ENCODE measurements at places on chromosomes 11 and 22. TPM values are rescaled to one million over a fixed set of nuclear protein-coding genes. Genes with fewer than 3 reads are reported as not detected.

GRAP2 gene
- total RNA-seq = 0.97 TPM

JAML gene
- total RNA-seq = 2.4 TPM

KCNC1 gene
- total RNA-seq = 0.41 TPM

DNA sequence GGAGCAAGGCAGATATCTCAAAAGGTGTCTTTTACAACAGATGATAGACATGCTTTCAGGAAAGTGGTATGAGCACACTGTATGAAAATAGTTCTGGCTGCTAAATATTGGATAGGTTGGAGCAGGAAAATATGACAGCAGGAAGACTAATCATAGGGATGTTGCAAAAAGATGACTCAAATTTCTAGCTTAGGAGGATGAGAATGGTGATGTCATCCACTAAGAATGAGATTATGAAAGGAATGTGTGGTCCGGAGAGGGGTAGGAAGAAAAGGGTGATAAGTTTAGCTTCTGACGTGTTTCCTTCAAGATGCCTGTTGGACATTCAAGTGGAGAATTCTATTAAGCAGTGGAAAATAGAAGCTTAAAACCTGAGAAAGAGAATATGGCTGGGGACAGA is 46.4 kb downstream of the RCN1 start:
- H3K4me3 ChIP-seq = no peak overlapping the region
- no peaks in the 10 kb centered on the region for H3K27me3 ChIP-seq
- H3K4me1 ChIP-seq = no peaks in the 10 kb centered on the region
- no peak for DNase-seq
- no peaks in the 10 kb centered on the region for H3K36me3 ChIP-seq

DNA sequence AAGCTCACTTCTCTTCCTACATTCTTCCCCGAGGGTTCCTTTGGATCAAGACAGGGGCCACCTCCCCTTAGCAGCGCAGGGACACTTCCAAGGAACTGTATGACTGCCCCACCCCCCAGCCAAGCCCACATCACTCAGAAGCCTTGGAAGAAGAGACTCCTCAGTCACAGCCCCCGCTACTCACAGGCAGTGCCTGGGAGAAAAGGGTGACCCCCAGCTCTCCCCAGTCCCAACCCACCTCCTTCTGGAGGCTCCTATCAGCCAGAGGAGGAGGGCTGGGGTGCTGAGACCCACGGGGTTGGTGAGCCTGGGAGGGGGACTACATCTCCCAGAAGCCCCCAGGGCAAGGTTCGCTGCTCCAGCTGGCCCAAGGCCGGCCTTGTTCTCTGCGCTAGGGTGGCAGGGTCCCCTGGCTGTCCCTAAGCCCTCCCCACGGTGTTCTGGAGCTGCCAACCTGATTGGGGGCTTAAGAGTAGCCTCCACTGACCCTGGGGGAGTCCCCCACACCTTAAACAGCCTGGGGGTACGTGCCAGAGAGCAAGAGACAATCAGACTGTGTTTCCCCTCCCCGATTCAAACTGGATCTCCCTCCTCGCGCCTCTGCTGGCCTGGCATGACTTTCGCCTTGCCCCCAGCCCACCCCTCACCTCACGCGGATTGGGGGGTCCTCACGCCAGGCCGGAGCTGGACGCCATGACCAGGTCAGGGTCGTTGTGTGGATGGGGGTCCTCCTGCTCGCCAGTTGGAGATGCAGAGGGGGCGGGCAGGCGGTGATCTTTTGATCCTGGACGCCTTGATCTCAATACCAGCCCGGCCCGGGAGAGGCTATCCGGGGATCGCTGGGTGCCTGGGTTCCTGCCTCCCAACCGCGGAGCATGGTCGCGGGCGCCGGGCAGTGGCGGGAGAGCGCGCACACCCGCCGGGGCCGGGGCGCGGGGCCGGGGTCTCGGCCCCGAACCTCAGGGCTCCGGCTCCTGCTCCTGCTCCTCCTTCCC is 838 bp downstream of the BCL9L start:
- peak overlapping the region; percentile 94 for H3K4me3 ChIP-seq
- peak overlapping the region; percentile 99 for H3K27ac ChIP-seq
- H3K36me3 ChIP-seq = no peaks in the 10 kb centered on the region

MMP12 gene
- total RNA-seq = not detected

Measured in uterus (tissue), 4 donors.